ENCODE measurements at places on chromosomes 6 and 20.

- no peak for DNase-seq
Measured at GRCh38 chr6:169527306-169527705, 174.5 kb downstream of the WDR27 start.

DNA sequence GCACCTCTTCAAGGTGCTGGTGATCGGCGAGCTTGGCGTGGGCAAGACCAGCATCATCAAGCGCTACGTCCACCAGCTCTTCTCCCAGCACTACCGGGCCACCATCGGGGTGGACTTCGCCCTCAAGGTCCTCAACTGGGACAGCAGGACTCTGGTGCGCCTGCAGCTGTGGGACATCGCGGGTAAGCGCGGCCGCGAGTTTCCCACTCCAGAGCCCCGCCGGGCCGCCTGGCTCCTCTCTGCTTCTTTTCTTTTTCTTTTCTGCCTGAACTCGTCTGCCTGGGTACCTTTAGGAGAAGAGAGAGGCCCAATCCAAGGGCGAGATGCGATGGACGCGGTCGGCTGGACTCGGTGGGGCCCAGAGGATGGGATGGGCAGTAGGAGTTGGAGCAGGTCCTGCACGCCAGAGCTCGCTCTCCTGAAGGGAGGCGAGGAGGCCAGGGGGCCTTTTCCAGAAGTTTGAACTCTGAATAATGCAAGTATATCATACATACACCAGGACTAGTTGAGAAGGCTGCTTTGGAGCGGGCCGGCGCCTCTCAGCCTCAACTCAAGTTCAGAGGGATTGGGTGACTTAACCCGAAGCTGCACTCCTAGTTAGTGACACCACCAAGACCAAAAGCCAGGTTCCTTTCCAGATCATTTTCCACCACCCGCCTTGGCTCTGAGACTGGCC, 445 bp downstream of the RAB32 start:
- no peak for DNase-seq

DNA sequence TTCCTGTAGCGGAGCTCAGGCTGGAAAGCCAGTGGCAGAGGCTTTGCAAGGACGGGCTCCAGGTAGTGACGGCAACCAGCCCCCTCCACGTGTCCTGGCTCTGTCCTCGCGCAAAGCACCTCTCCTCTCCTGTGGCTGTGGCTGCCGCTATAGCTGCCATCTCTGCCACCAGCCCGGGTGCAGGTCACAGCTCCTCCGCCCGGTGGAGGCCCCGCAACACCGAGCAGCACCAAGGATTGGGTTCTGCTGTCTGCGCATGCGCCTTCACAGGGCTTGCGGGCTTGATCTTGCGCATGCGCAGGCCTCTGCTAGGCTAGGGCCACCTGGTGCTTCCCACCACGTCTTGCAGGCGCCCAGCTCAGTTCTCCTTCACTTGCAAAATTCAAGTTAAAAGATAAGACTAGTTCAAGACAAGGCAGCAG, 625.4 kb downstream of the QKI start:
- no peak for DNase-seq

GRCh38 chr6:14292119-14292518, 174.5 kb downstream of the CD83 start:
- no peak for DNase-seq

- no peak for DNase-seq
Measured at GRCh38 chr6:110655821-110656220, 159.4 kb downstream of the CDK19 start.

All from NCI-H1930 (cell line).